ENCODE measurements at places on chromosomes 6 and 20.

DNA sequence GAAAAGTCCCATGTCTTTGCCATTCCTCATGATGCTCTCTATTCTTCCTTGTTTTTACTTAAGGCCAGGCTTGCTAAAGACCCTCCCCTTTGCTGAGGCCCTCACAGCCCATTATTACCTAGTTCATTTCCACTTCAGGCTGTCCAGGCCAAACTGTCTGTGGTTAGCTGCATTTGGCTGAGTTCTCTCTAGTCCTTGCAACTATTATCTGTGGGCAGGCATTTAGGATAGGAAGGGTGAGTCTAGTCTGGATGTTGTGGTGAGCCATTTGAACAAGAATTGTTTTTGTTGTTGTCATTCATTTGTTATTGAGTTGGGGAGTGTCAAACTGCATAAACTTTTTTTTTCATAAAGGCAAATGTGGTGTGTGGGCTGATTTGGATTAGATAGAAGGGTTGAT, 182.4 kb downstream of the CD109 start:
- DNase-seq = peak; percentile 27

DNA sequence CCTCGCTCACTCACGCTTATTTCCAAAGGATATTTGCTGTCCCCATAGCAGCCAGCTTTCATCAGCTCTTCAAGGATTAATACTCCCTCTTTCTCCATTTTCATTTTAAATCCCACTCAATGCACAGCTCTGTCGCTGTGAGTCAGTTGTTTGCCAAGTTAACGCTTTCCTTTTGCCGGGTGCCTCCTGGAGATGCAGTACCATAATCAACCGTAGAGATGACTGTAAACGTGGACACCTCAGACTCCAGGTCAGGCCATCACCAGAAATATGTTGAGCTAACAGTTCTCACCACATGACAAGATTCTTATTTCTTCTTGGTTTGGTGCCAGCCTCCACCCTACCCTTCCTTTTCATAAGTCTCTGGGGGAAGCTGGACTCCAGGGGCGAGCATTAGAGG, 66.6 kb upstream of the TAB2 start:
- no peak for DNase-seq

DNA sequence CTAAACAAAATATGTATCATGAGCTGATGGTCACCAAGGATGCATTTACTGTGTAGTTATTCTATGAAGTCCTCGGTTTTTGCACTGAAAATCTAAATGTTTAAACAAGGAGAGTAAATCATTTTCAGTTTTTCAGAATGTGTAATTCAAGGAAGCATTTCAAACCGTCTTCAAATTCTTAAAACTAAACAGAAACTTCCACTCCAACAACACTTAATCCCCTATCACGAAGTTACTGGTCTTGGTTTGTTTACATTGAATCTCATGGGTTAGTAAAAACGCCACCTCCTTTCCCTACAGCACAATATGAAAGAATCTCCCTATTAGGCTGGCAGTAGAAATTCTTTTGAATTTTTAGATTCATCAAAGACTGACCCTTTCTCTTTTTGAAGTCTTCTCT, 192.9 kb downstream of the AIG1 start:
- no peak for DNase-seq

DNA sequence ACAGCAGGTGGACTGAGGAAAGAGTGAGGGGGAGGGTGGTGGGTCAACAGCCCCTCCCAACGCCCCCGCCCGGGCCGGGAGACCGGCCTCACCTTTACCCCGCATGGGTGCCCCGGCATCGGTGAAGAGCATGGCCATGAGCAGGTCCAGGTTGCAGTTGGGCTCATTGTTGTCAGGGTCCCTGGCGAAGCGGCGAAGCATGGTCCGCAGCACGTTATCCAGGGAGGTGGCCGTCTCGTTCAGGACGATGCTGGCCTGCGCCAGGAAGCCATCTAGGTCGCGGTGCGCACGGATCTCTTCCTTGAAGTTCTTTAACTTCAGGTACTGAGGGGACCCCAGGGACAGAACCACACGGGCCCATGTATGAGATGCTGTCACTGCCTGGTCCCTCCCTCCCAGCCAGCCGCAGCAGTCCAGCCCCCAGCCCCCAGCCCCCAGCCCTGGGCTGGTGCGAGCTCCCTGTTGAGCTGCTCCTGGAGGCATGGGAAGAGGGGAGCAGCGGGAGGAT, 4.9 kb downstream of the SLC4A11 start:
- DNase-seq = no peak

Measured in AG20443 (cell line).